ENCODE measurements at places on chromosomes 12 and 14. TPM values are rescaled to one million over a fixed set of nuclear protein-coding genes. Genes with fewer than 3 reads are reported as not detected.

EDDM3A gene
- not detected for total RNA-seq

NANOG gene
- total RNA-seq: 0.31 TPM

KRT77 gene
- total RNA-seq: not detected

ZCRB1 gene
- 43.1 TPM for total RNA-seq

CLEC4C gene
- total RNA-seq: not detected

AKAP3 gene
- total RNA-seq: 2.4 TPM

B4GALNT3 gene
- total RNA-seq: 28.8 TPM

ESRRB gene
- total RNA-seq: 0.18 TPM

MYO1A gene
- total RNA-seq: 0.36 TPM

KCNK13 gene
- 0.53 TPM for total RNA-seq

ACOT4 gene
- total RNA-seq: 0.49 TPM

APOF gene
- not detected for total RNA-seq

TAS2R14 gene
- total RNA-seq: 7.0 TPM

SPIC gene
- total RNA-seq: 0.40 TPM

Measured in sciatic nerve (tissue), 2 donors.